ENCODE measurements at places on chromosomes 6 and 20. TPM values are rescaled to one million over a fixed set of nuclear protein-coding genes. Genes with fewer than 3 reads are reported as not detected.

Gene SPEF1
- total RNA-seq = 0.24 TPM

DNA sequence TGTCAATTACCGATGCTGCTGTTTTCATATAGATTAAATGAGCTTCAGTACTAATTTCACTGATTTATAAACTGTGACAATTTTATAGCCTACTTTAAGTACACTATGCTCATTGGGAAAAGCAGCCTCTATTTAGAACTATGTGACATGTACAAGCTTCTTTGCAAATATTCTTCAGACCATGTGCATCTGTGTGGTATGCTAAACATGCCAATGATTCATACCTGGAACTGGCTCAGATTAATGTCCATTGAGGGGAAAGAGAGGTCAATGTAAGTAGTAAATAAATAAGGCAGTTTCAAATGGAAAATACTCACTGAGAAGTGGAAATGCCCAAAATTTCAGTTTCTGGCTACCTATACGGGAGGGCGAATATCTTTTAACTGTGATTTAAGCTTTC lies 777.7 kb downstream of the C6orf118 start:
- ATAC-seq = no peak

- no peak for ATAC-seq
These were observed 450.2 kb downstream of the CDH26 start for GRCh38 chr20:60408435-60408834.

- ATAC-seq = no peak
These were observed 142.8 kb downstream of the VEGFA start for GRCh38 chr6:43912598-43913371.

DNA sequence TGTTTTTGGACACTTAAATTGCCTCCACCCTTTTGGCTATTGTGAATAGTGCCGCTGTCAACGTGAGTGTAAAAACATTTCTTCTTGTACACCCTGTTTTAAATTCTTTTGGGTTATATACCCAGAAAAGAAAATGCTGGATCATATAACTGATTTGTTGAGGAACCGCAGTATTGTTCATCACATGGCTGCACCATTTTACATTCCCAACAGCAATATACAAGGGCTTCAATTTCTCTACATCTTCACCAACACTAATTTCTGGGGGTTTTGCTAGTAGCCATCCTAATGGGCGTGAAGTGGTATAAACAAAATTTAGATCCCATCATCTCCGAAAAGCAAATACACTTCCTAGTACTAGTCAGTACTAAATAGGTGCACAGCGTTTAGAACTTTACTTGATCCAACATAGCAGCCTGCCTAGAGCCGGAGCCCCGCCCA lies 579 bp upstream of the BPHL start:
- no peak for ATAC-seq

- no peak for ATAC-seq
These were observed 44.8 kb downstream of the TTI1 start for GRCh38 chr20:37988306-37988954.

Gene MARCKS
- 0.17 TPM for total RNA-seq

DNA sequence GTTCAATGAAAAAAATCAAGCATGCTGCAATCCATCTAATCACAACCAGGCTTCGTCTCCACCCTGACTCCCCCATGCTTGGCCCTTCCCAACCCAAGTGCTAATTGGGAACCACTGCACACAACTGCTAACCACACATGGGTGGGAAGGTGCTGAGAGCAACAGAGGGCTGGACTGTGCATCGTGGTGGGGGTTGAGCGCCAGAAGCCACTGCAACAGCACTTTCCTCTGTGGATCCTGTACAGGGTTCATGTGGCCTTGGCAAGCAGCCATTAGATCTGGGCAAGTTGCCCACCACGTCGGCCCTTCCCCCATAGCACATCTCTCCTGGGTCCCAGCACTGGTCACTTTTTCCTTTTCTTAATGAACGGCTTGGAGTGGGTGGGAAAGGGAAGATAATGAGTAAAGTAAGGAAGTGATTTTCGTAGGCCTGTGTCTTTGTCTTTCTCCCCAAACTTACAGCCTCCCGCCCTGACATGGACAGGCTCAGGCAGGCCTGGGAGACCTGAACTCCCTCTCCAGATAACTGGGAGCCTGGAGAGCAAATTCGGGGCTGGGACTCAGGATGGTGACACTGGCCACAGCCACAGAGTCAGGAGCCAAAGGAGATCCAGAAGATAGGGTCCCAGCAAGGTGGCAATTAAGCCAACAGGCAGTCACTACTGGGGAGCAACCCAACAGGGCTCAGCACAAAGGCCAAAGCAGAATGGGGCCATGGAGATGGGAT lies 34.4 kb upstream of the MRPS10 start:
- no peak for ATAC-seq
